ENCODE measurements at places on chromosomes 13 and 19.

DNA sequence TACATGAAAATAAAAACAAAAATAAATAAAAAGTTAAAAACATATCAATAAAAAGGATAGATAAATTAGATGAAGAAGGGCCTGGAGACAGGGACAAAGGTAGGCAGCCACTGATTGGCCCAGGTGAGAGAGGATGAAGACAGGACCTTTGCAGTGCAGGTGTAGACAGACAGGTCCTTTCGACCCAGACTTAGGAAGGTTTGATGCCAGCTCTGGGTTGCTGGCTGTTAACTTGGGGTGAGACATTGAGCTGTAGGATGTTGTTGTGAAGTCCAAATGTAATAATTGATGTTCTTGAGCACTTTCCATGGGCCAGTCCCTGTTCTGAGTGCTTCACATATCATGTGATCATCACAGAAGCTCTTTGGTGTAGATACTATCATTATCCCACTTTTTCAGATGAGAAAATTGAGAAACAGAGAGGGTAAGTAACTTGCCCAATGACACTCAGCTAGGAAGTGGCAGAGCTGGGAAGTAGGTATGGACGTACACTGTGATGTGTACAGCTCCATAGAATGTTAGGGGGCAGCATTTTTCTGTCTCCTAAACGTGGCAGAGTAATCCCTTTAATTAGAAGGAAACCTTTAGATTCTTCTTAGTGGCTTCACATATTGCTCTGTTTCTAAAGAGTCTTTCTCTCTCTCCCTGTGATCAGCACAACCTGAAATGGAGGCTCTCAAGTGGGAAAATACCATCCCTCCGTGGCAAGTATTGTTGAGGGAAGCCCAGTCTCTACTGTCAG lies 76.0 kb upstream of the STK24 start:
- no peak for DNase-seq

GRCh38 chr19:54955376-54955775 lies 8.0 kb upstream of the NLRP7 start:
- no peak for DNase-seq

GRCh38 chr19:5341981-5342380 lies 1.4 kb upstream of the PTPRS start:
- no peak for DNase-seq

DNA sequence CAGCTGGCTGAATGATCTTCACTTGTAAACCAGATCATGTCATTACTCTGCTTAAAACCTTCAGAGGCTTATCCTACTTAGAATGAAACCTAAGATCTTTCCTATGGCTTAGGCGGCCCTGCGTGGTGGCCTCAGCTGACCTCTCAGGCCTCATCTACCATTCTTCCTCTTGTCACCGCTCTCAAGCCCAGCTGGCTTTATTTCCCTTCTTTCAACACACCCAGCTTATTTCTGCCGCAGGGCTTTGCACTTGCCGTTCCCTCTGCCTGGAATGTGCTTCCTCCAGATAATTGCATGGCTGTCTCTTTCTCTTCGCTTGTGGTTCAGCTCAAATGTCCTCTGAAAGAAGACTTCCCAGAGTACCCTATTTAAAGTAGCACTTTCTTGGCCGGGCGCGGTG lies 3.6 kb upstream of the ASF1B start:
- DNase-seq, result no peak

DNA sequence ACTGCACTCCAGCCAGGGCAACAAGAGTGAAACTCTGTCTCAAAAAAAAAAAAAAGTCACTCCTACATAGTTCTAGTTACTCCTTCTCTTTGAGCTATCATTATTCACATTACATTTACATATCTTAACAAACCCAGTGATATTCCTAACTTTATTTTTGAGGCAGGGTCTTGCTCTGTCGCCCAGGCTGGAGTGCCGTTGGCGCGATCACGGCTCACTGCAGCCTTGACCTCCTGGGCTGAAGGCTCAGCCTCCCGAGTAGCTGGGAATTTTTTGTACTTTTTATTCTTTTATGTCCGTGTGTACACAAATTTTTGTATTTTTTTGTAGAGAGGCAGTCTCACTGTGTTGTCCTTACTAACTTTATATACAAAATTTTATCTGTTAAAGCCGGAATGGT lies 587 bp upstream of the RPS15 start:
- no peak for DNase-seq

DNA sequence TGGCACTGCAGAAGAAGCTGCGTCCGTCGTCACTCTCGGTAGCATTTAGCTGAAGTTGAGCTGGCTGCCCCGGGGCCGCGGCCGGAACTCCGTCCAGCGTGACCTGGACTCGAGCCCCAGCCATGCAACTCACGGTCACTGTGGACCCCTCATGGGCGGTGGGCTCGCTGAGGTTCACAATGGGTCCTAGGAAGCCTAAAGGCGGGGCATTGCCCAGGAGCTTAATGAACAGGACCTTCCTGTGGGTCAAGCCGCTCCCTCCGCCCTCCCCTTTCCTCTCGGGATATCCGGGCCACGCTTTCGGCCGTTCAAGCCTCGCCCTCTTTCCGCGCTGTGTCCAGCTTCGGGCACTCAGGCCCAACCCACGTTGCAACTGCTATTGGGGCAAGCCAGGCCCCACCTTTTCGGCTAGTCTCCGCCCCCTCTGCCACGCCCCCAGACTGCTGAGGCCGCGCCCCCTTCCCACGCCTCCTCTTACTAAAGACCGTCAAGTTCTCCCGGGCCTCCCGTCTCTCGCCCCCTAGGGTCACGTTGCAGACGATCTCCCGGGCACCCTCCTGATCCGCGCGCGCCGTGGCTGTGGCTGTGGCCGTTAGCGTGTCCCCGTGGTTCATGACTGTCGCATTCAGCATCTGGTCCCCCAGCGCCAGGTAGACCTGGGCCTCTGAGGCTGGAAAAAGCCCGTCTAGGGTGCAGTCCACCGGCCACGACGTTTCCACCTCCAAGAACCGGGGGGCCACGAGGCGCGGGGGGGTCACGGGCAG lies 1.4 kb upstream of the RAVER1 start:
- DNase-seq, result no peak

DNA sequence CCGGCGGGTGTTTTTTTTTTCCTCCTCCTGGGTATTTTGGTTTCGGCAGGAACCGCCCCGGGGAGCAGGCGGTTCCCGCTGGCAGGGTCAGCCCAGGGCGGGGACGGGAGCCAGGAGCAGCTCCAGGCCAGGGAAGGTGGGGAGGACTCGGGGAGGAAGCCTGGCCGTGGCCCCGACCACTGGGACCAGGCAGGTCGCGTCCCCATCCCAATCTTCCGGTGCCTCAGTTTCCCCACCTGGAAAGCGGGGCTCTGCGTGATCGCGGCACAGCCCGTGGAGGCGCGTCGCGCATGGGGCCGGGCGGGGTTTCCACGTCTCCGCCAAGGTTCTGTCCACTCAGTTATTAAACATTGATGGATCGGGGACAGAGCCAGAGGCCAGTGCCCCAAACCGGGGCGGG lies 34.8 kb downstream of the IL12RB1 start:
- no peak for DNase-seq

DNA sequence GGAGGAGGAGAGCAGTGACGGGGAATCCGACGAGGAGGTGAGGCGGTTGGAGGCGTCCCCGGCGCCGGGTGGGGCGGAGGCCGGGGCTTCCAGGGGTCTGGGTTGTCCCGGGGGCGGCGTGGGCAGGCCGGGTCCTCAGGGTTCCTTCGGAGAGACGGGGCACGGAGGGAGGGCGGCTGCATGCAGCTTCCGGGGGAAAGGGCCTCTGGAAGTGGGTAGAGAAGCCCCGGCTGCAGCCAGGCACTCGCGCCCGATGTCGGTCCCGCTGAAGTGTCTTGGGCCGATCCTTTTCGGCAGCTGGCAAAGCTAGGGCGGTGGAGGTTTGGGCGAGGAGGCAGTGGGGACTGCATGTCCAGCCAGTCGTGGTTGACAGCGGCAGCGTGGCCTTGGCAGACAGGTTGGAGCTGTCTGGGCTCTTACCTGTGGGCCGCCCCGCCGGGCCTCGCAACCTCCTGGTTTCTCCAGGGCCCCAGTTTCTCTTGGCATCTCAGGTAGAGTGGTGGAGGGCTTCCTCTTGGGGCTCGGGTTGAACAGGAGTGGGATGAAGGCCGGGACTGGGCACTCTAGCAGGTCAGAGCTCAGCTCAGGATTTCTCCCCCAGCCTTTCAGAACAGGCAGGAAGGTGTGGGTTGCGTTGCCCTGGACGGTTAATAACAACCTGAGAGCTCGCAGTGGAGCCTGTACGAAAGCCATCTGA lies 690 bp downstream of the KMT2B start:
- DNase-seq, result no peak

DNA sequence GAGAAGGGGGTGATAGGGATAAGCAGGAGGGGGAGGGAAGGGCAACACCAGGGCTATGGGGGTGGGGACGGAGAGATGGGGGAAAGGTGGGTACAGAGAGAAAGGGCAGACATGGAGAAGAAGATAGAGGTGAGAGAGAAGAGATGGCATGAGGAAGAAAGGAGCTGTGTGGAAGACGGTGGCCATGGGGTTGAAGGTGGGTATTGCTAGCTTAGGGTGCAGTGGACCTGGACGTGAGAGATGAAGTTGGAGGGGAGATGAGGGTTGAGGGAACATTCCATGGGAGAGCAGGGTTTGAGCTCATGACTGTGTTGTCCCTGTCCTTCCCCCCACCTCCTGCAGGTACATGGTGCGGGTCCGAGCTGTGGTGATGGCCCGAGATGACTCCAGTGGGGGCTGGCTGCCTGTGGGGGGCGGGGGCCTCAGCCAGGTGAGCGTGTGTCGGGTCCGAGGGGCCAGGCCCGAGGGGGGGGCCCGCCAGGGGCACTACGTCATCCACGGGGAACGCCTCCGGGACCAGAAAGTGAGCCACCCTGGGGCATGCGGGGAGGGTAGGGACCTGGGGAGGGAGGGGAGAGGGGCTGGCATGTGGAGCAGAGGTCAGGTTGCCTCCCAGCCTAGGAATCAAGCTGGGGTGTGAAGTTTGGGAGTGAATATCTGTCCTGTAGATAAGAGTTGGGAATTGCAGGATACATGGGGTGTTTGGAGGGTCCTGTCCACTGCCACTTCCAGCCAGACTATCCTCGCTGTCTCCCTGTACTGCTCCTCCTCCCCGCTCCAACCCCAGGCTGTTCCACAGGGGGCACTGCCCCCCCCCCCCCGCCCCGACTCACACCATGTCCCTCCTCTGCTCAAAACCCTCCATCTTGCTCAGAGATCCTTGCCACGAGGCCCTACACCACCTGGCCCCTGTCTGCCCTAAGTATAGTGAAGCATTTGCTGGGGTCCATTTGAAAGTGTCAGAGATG lies 1.7 kb downstream of the SPRED3 start:
- DNase-seq, result no peak

GRCh38 chr19:47124937-47125668 lies 5.5 kb upstream of the SAE1 start:
- DNase-seq, result no peak

GRCh38 chr13:74820809-74821208 lies 661.2 kb downstream of the TBC1D4 start:
- no peak for DNase-seq

- no peak for DNase-seq
These were observed 18.0 kb downstream of the VRK3 start for GRCh38 chr19:50007170-50007569.

- no peak for DNase-seq
These were observed 21.3 kb downstream of the MBD3L2B start for GRCh38 chr19:6999933-7000332.

DNA sequence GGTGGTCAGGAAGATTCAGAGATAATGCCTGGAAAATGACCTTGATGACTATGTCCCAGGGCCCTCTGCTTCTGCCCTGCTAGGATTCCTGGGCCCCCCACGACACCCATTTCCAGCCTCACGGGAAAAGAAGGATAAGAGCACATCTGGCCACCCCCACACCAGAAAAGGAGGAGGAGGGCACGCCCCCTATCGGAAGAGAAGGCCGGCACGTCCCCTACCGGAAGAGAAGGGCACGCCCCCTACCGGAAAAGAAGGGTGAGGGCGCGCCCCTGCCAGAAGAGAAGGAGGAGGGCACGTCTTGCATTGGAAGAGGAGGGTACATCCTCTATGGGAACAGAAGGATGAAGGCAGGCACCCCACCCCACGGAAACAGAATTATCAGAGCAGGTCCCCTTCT lies 84.3 kb downstream of the IER2 start:
- no peak for DNase-seq

GRCh38 chr13:49503951-49504350 lies 8.2 kb downstream of the PHF11 start:
- no peak for DNase-seq

DNA sequence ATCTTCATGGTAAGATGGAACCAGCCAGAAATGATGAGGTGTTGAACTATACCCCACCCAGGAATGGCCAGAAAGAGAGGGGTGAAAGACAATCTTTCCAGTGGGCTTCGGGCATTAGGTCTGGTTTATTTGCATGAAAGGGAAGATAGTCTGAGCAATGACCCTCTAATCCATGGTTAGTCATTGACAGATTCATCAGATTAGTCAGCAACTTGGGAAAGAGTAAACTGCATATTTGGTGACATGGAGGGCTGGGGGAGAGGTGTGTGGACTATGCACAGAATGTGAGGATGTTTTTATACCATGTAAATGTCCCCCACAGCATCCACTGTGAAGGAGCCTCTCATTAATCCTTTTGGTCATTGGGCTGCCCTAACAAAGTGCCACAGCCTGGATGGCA lies 30.1 kb upstream of the USP12 start:
- DNase-seq, result no peak
